ENCODE measurements at places on chromosomes 7 and 10. TPM values are rescaled to one million over a fixed set of nuclear protein-coding genes. Genes with fewer than 3 reads are reported as not detected.

Gene UTF1
- 0.24 TPM for polyA plus RNA-seq

Gene SAMD9L
- 4.9 TPM for polyA plus RNA-seq

Gene ODAD2
- 1.2 TPM for polyA plus RNA-seq

Gene NKX2-3
- 0.03 TPM for polyA plus RNA-seq

Gene HSPA12A
- 20.1 TPM for polyA plus RNA-seq

Gene CPA4
- 12.2 TPM for polyA plus RNA-seq

Gene VAX1
- not detected for polyA plus RNA-seq

Gene SFRP5
- polyA plus RNA-seq, result 8.7 TPM

Gene MCM7
- polyA plus RNA-seq, result 12.2 TPM

Gene GNGT1
- not detected for polyA plus RNA-seq

Gene SH2D4B
- polyA plus RNA-seq, result not detected
